ENCODE measurements at places on chromosomes 3 and 15.

DNA sequence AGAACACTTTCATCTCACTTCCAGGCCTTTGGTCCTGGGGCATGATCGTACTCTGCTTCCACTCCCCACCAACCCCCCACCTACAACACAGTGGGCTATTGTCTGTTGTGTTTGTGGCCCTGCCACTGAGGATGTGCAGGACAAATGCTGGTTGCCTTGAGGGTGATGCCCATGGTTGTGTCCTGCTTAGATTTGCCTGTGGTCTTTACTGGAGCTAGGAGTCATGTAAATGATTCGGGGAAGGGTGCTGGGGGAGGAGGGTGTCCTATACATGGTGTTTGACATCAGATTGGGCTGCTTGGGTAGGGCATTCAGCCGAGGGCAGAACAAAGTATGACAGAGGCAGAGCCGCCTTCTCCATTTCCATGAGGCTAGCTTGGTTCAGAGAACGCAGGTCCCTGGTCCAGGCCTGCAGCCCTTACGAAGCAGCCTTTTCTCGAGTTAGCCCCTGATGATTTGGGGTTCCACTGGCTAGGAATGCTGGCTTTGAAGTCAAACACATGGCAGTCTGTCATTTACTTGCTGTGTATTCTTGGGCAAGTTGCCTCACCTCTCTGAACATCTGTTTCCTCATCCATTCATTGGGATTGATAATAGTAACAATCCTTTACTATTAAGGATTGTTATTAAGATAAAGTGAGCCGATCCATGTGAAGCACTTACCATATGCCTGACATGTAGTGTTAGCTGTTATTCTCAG is 6.9 kb downstream of the CORO2B start:
- no peak for DNase-seq

DNA sequence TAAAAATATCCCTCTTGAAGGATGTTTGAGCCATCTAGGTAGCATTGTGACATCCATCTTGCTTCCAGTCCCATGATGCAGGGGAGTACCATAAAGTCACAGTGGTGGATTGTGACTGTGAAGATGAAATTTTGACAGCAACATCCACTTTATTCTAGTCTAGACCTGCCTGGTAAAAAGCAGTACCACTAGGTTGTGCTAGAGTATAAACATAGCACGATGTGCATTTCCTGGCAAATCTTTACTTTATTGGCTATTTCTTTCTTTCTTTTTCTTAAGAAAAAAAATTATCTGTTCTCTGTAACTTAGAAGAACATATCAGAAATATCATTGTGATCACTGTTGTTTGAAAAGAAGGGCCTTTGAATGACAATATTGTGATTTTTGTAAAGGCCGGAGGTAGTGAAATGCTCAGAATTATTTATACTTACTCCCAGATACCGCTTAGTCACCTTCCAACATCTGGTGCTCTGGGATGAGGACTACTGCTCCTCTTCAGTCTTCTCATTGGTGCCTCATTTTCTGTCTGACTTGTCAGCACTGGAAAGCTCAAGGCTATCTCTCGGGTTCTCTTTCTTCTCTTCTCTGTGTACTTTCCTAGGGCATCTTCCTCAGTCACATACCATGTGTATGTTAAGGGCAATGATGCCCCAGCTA is 35.6 kb downstream of the AGBL1 start:
- no peak for DNase-seq

GRCh38 chr3:8371085-8371551 is 130.5 kb upstream of the LMCD1 start:
- DNase-seq = no peak

- no peak for DNase-seq
Observed at GRCh38 chr3:55654123-55654760, 167.1 kb upstream of the WNT5A start.

GRCh38 chr3:196991581-196992460 is 23.2 kb upstream of the PIGZ start:
- no peak for DNase-seq

- DNase-seq = no peak
Observed at GRCh38 chr3:136332776-136333175, 82.6 kb downstream of the PCCB start.

DNA sequence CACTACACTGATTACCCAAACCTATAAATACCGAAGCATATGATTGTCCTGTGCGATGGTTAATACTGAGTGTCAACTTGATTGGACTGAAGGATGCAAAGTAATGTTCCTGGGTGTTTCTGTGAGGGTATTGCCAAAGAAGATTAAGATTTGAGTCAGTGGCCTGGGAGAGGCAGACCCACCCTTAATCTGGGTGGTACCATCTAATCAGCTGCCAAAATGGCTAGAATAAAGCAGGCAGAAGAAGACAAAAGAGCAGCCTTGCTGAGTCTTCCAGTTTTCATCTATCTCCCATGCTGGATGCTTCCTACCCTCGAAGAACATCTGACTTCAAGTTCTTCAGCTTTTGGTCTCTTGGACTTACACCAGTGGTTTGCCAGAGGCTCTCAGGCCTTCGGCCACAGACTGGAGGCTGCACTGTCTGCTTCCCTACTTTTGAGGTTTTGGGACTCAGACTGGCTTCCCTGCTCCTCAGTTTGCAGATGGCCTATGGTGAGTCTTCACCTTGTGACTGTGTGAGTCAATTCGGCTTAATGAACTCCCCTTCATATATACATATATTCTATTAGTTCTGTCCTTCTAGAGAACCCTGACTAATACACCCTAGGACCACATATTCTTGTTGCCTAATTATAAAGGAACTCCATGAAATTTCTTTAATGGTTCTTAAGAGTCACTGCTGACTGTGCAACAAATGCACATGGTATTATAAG is 31.7 kb downstream of the CSNK1G1 start:
- peak; percentile 83 for DNase-seq

- no peak for DNase-seq
Observed at GRCh38 chr3:13338231-13338630, 81.9 kb downstream of the NUP210 start.

DNA sequence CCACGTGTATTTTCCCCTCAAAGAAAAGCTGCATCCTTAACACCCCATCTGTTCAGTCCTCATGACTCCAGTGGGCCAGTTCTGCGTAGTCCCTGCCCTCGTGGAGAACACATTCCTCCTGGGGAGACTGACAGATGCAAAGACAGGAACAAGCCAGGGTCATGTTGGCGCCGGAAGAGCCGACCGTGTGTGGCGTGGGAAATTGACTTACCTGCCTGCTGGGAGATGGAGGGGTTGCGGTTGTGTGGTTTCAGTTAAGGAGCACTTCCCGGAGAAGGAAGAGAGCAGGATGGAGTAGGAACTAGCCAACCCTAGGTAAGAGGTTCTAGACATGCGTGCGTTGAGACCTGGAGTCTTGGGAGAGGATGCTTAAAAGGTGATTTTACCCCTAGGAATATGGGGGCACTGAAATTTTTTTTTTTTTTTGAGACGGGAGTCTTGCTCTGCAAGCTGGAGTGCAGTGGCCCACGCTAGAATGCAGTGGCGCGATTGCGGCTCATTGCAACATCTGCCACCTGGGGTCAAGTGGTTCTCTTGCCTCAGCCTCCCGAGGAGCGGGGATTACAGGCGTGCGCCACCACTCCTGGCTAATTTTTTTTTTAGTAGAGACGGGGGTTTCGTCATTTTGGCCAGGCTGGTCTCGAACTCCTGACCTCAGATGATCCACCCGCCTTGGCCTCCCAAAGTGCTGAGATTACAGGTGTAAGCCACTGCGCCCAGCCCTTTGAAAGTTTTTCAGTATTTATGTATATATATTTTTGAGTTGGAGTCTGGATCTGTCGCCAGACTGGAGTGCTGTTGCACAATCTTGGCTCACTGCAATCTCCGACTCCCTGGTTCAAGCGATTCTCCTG is 1.4 kb downstream of the VHL start:
- DNase-seq = peak; percentile 10

- DNase-seq = no peak
Observed at GRCh38 chr3:62818347-62818746, 56.9 kb downstream of the CADPS start.

GRCh38 chr15:62626903-62627302 is 415.6 kb upstream of the TPM1 start:
- no peak for DNase-seq

DNA sequence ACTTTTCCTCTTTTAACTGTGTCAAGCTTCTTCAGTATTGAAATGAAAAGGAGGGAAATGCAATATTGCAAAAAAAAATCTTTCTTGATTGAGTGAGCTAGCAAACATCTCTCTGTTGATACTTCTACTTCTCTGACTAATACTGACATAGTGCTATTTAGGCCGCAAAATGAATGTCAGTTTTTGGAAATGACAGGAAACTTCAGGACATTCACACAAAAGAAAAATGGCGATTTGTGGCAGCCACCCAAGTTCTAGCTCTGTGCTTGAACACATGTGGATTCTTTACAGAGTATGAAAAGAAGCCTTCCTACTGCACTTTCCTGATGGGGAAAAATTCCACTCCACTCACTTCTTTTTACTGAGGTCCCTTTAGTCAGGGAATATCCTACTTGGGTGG is 486.8 kb upstream of the ALCAM start:
- DNase-seq = no peak

DNA sequence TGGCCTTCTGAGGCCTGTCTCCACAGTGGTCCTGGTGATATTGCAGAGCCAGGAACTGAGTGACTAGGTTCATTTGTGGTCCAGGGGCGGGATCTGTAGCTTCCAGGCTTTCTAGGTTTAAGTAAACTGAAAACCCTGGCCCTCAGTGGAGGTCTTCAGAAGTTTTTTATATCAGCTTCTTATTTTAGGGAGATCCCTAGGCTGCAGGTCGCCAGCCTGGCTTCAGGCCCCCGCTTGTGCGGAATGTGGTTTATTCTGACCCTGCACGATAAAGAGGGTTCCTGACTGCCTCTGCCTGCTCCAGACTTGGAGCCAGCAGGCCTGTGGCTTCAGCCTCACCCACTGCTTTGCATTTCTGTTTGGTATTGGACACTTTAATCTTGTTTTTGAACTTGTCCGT is 133.9 kb upstream of the PLXNA1 start:
- no peak for DNase-seq

DNA sequence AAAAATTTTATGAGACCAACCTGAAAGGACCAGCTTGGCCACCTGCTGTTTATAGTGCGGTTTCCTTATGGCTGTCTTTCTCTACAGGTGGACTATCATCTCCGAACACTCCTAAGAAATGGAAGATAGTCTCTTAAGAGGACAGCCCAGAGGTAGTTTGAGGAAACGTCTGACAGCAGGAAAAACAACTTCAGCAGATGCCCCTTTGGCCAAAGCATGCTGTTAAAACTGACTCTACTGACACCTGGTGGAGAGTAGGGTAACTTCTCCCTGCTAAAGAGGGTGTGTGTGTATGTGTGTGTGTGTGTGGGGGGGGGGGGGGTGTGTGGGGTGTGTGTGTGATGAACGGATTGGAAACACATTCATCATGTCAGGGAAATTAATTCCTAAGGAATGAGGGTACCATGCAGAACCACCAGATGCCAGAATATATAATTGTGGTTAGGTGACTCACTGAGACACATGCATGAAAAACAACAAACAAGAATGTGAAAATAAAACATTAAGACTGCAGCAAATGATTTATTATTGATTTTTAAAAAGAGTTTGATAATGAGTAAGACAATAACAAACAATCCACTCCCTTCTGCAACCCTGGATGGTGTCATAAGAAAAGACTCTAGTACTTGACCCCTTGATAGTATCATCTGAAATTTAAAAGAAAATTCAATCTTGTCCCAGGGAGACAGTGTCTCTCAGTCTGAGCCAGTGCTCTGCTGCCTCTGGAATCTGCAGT is 256.5 kb downstream of the THRB start:
- peak; percentile 49 for DNase-seq

DNA sequence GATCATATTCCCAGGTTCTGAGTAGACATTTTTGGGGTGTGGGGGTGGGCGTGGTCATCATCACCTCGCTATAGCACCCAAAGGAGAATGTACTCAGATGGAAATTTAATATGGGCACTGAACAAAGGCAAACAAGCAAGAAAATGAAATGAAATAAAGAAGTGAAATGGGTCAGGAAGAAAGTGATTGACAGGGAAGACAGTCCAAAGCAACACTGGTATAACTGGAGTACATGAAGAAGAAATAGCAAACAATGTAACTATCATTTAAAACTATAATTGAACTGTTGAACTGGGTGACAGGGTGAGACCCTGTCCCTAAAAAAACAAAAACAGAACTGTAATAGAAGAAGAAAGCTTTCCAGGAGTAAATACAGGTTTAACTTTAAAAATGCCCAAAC is 24.8 kb downstream of the RPL39L start:
- DNase-seq = no peak

Data from inflammatory macrophage (primary cell).